Tongue (tissue), 3 donors: ENCODE measurements at places on chromosomes 5 and 9.

GRCh38 chr5:179317411-179318220, 27.6 kb downstream of the ADAMTS2 start:
- no peak for DNase-seq

DNA sequence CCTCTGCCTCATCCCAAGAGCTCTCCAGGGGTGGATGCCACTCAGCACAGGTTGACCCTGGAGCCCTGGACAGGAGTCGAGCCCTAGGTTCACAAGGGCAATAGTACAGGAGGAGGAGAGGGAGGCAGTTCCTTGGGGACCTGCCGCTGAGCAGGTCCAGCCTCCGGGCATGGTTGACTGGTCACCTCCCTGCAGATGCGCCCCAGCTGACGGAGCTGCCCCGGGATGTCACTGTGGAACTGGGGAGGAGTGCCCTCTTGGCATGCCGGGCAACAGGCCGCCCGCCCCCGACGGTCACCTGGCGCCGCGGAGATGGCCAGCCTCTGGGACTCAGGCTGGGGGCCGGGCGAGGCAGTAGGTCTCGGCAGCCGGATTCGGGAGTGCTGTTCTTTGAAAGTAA, 53.7 kb downstream of the HMCN2 start:
- no peak for DNase-seq

DNA sequence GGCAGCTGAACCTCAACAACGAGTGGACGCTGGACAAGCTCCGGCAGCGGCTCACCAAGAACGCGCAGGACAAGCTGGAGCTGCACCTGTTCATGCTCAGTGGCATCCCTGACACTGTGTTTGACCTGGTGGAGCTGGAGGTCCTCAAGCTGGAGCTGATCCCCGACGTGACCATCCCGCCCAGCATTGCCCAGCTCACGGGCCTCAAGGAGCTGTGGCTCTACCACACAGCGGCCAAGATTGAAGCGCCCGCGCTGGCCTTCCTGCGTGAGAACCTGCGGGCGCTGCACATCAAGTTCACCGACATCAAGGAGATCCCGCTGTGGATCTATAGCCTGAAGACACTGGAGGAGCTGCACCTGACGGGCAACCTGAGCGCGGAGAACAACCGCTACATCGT, 12.4 kb upstream of the PHYHD1 start:
- DNase-seq = no peak

DNA sequence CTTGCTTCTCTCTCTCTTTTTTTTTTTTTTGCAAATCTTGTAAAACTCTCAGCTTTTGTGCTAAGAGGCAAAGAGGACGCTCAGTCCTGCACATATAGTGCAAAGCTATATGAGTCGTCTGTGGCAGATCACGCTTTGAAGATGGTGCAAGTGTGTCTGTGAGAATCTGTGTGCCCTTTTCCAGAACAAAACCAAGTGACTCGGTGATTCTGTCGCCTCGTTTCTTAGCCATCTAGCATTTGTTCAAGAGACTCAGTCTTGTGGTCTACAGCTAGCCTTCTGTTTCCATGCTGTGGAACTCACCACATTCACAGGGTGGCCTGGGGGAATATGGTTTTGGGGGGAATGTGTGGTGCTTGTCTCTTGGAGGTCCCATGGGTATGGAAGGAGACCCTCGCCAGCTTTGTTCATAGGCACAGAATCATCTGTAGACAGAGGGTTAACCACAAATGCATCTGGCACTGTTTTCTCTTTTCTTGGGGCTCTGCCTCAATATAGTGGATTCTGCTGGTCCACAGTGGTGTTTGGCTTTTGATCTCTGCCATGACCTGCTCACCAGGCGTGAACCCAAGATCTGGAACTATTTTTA, 82.1 kb downstream of the C9orf152 start:
- no peak for DNase-seq

DNA sequence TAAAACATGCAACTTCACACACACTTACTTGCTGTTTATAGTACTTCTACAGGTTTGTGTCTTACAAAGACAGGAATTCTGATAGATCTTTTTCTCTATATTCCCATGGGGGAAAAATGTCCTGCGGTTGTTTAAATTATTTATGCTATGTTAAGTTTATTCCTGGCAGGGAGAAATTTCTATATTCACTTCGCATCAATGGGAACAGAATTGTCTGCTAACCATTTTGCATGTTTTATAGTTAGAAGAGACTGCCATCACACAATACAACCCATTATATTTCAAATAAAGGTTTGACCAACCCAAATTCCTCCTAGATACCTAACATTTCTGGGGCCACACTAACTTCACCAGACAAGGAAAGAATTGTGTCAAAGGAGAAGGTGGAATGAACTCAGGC, 110.0 kb upstream of the PRR16 start:
- DNase-seq = no peak

DNA sequence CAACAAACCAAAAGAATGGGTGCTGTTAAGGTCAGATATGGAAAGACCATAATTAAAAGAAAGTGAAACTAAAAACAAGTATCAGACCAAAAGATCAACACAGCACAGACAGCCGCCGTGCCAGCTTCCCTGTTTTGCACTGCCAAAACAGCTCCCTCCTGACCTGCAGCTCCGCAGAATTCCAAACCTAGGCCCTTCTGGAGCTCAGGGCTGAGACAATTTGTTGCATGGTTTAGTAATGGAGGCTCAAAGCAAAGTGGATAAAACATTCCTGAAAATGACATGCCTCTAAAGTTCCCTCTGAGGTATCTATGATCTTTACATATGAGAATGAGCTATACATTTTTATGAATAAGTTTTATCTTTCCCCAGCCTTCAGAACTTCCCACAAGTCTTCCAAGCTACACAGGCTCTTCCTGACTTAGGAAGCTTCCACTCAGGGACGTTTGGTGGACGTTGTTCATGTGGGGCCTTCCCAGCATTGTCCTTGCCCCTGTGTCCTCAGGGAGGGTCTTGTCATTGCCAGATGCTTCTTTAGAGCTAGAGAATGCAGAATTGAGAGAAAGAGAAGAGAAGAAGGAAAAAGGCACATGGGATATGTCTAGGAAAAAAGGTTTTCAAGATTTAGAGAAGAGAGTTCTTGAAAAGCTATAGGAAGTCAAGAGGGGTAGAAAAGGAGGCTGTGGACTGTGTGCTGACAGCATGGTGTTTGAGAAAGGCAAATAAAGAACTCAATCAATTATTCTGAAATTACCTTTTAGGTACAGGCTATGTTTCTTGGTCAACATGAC, 28.4 kb upstream of the SSBP2 start:
- DNase-seq = peak; percentile 68

DNA sequence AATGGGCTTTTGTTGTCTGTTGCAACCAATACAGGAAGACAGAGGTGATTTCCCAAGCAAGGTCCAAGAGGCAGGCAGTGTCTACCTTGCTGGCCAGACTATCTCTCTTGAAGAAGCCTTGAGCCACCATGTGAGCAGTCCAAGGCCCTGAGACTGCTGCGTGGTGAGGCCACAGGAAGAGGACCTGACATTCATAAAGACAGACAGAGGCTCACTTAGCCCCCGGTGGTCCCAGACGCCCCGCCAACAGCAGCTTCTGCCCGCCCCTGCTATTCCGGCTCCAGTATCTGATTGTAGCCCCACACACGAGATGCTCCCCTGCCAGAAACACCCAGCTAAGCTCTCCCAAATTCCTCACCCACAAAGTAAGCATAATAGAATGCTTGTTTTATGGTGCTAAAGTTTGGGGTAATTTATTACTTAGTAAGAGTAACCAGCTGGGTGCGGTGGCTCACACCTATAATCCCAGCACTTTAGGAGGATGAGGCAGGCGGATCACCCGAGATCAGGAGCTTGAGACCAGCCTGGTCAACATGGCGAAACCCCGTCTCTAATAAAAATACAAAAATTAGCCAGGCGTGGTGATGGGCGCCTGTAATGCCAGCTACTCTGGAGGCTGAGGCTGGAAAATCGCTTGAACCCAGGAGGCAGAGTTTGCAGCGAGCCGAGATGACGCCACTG, 22.8 kb upstream of the FUBP3 start:
- no peak for DNase-seq

DNA sequence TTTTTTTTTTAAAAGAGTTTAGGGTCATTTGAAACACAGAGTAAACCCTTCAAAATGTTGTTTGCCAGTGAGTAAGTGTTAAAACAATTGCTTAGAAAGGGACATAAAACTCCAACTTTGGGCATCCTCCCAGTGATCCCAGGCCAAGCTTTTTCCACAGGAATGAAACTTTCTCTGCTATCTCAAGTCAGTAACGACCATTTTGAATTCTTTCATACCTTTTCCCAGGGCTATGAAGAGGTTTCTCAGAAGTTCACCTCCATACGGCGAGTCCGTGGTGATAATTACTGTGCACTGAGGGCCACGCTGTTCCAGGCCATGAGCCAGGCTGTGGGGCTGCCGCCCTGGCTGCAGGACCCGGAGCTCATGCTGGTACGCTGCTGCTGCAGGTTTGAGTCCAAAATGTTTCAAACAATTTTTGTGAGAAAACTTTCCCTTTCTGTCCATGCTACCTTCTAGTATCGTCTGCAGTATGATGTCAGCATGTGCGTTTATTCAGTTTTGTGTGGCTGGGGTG, 16.8 kb downstream of the OTULIN start:
- DNase-seq = no peak

- no peak for DNase-seq
Measured at GRCh38 chr5:158198636-158199035, 339.7 kb upstream of the CLINT1 start.

- DNase-seq = no peak
Measured at GRCh38 chr5:177355868-177356168, 1.9 kb upstream of the RGS14 start.

DNA sequence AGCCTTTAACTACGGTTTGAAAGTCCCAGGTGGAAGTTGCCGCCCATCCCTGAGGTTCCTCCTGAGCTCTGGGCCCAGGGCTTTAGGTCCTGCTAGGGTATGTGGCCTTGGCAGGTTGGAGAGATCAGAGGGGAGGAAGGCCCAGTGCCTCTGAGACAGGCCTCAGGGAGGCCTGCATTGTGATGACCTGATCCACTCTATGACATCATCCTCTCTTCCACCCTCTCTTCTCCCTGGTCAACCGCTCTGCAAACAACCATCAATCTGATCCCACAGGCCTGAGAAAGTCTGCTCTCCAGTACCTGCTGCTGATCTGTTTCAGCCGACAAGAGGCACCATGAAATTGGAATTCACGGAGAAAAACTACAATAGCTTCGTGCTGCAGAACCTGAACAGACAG, at the start of gene CCIN:
TSS of gene CCIN (plus strand) at position 223 of the 400 bp plus-strand sequence. CDS start at position 338, 115 bp downstream.
- DNase-seq = no peak

DNA sequence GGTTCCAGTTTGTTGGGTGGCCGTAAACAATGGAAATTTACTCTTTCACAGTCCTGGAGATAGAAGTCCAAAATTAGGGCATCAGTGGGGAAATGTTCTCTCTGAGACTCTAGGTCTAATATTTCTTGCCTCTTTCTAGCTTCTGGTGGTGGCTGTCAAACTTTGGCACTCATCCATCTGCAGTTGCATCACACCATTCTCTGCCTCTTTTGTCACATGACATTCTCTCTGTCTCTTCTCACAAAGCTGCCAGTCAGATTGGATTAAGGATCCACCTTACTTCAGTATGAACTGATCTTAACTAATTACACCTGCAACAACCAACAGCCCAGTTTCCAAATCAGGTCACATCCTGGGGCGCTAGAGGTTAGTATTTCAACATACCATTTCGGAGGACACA, 222.9 kb upstream of the FTMT start:
- DNase-seq = no peak

- DNase-seq = no peak
Measured at GRCh38 chr5:173919443-173919842, 31.3 kb downstream of the CPEB4 start.

DNA sequence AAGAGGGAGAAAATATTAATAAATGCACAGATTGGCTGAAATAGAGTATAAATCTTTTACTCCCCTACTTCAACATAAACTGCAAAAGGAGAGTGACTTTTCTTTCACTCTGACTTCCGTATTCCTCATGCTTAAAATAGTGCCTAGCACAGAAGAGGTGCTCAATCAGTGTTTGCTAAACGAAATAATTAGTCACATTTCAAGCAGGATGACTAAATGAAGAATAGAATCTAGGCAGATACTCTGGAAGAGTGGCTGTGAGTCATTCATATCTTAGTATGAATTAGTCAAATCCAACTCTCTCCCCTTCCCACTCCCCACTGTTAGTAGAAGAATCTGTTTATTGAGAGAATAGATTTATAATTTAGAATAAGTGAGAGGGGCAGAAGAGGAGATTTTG, 4.8 kb downstream of the CD274 start:
- DNase-seq = no peak

GRCh38 chr5:39249564-39250274, 30.4 kb upstream of the FYB1 start:
- DNase-seq = no peak

DNA sequence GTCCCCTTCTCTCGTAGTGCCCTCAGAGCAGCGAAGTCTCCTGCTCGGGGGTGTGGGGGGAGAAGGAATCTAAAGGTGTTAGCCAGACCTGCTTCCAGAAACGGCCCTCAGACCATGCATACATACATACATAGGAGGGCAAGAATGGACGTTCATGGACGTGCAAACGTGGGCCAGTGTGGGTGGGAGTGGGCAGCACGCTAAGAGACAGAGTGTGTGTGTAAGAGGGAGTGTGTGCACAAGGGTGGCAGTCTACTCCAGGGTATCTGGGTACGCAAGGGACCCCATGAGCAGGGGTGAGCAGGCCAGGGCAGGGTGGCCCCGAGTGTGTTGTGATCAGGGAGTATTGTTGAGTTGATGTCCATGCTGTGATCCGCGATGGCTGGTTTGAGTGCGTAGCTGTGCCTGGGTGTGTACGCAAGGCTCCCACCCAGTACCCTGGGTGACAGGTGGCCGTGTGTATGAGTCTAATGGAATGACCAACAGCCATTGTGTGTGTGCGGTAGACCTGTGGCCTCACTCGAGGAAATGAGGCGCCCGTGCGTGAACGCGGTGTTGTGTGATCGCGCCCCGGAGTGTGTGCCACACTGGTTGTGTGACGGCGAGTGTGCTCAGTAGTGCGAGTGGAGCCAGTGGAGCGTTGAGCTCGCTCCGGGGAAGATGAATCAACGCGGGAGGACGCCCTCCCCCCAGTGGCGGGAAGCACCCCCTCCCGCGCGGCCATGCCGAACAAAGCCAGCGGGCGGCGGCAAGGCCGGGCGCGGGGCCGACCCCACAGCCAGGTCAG, 826 bp downstream of the GPRIN1 start:
- DNase-seq = no peak

- no peak for DNase-seq
Measured at GRCh38 chr5:39569857-39570256, 145.1 kb upstream of the DAB2 start.

- no peak for DNase-seq
Measured at GRCh38 chr9:111016016-111016415, 22.3 kb downstream of the LPAR1 start.

DNA sequence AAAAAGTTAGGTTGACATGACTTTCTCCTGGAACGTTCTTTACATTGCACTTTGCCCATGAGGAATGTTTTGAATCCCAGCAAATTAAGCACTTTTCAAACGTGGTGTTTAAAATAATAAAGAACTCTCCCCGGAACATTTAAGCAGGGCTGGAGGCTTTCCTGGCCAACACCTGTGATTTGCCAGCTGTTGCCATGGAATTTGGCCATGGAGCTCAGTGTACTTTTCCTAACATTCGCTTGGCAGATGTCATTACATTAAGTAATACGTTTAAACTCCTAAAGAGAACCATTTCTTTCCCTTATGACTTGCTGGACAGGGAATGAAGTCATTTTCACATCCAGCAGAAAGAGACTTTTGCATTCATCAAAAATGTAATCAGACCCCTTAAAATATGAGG, 146.1 kb downstream of the GAS1 start:
- DNase-seq = peak; percentile 95
